ELR (cell line): ENCODE measurements at places on chromosomes 12 and 14.

DNA sequence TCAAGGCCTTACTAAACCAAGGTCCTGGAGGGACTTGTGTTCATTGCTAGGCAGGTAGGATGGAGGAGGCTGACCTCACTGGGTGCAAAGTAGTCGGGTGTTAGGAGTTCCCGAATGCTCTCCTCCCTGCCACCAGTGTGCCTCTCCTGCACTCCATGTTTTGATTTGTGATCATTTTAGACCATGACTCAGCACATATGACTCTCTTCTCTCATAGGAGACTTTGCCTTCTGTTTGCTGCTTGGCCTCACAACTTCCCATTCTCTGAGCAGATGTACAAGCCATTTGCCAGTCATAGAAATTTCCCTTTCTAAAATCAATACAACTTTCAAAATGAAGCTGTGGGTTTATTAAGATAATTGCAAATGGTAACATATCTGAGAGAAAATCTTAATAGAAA is 46.6 kb upstream of the LRIG3 start:
- DNase-seq = no peak

DNA sequence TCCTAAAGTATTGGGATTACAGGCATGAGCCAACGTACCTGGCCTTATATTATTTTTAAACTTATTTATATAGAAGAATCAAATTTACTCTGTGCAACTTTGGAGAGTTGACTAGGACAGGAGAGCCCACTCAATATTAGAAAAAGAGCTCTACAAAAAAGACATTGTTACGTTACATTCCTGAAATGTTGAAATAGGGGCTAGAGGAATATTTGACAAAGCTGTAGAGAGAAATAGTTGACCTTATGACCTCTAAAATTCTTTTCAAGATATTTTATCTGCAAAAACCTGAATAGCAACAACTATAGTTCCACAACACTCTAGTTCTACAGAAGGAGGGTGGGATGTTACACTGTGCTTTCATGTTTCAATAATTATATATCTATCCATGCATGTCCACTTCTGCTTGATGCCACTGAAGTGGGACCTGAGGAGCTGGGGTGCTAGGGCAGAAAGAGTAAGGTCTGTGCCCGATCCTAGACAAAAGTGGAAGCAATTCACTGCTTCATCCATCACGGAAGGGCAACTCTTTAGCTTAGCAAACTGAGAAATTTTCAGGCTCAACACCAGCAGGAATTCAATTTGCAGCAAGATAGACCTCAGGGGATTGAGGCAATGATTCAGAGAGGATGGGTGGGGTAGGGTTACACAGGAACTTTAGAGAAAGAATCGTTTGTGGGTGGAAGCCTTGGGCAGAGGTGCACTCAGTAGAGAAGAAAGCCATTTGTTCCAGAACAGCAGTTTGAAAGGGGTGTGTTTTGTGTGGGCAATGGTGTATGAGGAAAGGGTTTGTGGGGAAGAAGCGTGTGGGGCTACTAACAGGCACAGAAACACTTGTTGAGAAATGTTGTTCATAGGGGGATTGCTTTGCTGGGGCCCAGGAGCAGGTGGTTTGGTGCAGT is 16.0 kb upstream of the RNASE10 start:
- peak; percentile 33 for DNase-seq

DNA sequence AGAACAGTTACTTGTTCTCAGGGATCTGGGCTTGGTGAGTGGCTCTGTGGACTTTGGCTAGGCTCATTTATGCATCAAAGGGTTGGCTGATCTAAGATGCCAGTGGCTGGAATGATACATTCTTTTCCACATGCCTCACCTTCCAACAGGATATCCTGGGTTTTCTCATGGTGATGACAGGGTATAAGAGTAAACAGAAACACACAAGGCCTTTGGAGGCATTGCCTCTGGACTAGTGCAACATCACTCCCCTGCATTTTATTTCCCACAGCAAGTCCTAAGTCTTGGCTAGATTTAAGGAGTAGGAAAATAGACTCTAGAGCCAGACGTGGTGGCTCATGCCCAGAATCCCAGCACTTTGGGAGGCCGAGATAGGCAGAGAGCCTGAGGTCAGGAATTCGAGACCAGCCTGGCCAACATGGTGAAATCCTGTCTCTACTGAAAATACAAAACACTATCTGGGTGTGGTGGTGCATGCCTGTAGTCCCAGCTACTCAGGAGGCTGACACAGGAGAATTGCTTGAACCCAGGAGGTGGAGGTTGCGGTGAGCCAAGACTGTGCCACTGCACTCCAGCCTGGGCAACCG is 47.9 kb downstream of the RPH3A start:
- peak; percentile 98 for DNase-seq

DNA sequence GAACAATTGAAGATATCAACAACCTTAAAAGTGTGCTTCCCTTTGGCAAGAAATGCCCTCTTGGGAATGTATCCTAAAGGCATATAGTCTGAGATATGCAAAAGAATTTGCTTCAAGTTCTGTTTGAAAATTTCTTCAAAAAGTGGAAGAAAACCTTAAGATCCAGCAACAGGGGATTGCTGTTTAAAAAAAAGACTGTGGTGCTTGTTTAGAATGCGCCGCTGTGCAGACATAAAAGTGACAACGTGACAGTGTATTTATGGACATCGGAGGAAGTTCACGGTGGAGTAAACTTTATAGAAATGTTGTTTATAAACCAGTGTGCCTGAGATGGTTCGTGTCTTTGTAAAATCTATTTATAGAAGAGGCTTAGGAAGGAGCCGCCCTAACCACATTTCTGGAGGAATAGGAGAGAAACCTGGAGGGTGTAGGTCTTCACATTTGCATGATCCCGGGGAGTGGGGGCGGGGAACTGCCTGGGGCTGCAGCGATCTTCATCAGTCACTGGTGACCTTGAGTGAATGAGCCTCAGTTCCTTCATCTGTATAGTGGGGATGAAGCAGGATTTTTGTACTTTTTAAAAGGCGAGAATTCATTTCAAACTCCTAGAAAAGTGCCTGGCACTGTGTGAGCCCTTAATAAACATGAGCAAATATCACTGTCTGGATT is 27.5 kb downstream of the ADGRD1 start:
- DNase-seq = no peak

GRCh38 chr14:53751650-53752049 is 205.0 kb downstream of the BMP4 start:
- no peak for DNase-seq

DNA sequence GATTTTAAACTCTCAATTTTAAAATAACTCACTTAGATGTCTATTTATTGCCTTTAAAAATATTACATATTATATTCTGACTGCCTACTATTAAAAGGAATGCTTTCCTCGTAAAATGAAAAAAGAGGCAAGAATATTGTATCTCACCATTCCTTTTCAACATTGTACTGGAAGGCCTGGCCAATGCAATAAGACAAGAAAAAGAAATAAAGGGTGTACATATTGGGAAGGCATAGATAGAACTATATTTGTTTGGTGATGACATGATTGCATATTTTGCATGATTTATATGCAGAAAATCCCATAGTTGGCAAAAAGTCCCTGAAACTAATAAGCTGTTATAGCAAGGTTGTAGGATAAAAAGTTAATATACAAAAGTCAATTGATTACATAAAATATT is 474.6 kb upstream of the ATP2B1 start:
- DNase-seq = no peak

DNA sequence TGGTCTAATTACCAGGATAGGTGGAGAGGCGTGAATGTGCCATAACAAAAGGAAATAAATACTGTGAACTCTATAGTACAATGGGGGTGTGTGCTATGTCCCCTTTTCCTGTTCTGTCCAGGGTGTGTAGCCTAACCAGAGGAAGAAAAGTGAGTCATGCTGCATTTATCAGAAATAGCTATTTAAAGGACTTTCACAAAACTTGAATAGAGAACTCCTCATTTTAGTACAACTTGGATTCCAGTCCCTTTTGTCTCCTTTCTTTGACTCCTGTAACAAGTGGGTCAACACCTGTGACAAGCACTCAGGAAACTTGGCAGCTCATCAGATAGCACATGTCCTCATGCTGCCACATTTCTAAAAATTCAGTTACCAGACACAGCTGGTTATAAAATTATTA is 123.4 kb downstream of the CCDC91 start:
- peak; percentile 63 for DNase-seq

DNA sequence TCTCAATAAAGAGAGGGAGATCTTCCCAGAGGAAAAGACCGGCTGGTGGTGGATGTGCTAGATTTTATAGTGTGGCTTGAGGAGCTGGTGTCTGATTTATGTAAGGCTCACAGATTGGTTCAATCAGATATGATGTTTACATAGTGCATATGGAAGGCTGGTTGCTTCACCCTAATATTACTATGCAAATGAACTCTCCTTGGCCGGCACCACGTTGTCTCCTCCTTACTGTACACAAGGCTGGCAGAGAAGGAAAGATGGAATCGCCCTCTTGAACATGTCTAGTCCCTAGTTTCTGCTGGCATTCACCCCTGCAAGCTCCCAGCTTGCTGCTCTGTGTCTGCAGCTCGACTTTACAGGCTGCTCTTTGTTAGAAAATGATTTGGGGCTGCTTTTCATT is 8.9 kb downstream of the FAM186A start:
- no peak for DNase-seq
